ENCODE measurements at places on chromosomes 1 and 21.

- DNase-seq, result no peak
Observed at GRCh38 chr21:40294345-40294744, 427.1 kb downstream of the PCP4 start.

DNA sequence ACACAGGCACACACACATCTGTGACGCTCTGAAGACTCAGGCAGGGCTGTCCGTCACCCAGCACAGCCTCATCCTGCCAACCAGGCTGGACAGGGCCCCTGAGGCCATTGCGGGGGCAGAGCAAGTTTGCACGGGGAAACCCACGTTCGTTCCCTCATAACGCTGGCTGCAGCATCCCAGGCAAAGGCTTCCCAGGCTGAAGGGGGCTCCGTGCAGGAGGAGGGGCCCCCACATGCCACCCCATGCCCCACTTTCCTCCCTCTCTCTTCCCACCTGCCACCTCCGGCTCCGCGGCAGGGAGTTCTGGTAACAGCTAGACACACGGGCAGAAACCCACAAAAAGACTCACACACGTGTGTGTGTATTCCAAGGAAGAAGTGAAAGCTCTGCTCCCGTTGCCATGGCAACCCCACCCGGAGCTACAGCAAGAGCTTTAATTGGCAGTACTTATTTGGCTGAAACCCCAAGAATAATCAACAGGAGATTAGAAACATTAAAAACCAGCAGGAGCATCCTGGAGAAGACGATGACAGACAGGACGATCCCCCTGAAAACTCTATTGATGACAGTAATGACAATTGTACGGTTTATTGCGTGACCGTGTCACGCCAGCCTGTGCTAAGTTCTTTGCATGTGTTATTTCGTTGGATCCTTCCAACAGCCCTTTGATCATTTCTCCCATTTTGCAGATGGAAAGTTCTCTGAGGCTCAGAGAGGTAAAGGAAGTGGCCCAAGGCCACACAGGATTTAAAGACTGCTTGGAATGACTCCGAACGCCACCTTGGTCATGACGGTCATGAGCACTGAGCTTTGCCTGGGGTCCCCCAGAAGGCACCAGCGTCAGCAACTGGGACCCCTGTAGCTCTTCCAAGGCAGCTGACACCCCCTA, 247.1 kb downstream of the NPHP4 start:
- no peak for DNase-seq

GRCh38 chr1:198669023-198669698, 30.3 kb downstream of the PTPRC start:
- peak; percentile 67 for DNase-seq

DNA sequence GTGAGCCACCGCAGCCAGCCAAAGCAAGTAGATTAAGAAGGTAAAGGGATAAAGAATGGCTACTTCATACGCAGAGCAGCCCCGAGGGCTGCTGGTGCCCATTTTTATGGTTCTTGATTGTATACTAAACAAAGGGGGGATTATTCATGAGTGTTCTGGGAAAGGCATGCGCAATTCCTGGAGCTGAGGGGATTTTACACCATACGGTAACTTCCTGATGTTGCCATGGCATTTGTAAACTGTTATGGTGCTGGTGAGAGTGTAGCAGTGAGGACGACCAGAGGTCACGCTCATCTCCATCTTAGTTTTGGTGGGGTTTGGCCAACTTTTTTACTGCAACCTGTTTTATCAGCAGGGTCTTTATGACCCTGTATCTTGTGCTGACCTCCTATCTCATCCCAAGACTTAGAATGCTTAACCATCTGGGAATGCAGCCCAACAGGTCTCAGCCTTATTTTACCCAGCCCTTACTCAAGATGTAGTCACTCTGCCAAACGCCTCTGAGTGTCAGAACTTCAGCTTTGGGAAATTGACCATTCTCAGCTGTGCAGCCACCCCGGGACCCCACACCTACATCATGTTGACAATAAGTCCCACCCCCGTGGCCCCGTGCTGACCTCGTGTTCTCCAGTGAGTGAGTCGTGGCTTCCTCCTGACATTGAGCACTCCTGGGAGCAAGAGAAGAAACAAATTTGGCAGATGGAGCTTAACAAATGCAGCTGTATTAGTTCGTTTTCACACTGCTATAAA, 149.4 kb upstream of the COL6A1 start:
- no peak for DNase-seq

GRCh38 chr1:224211206-224211962, 28.3 kb downstream of the DEGS1 start:
- no peak for DNase-seq

GRCh38 chr1:66360285-66360724, 173.6 kb upstream of the SGIP1 start:
- DNase-seq, result no peak

- no peak for DNase-seq
Observed at GRCh38 chr1:70910013-70910412, 137.6 kb downstream of the PTGER3 start.

- no peak for DNase-seq
Observed at GRCh38 chr1:79825551-79825950, 819.0 kb upstream of the ADGRL4 start.

DNA sequence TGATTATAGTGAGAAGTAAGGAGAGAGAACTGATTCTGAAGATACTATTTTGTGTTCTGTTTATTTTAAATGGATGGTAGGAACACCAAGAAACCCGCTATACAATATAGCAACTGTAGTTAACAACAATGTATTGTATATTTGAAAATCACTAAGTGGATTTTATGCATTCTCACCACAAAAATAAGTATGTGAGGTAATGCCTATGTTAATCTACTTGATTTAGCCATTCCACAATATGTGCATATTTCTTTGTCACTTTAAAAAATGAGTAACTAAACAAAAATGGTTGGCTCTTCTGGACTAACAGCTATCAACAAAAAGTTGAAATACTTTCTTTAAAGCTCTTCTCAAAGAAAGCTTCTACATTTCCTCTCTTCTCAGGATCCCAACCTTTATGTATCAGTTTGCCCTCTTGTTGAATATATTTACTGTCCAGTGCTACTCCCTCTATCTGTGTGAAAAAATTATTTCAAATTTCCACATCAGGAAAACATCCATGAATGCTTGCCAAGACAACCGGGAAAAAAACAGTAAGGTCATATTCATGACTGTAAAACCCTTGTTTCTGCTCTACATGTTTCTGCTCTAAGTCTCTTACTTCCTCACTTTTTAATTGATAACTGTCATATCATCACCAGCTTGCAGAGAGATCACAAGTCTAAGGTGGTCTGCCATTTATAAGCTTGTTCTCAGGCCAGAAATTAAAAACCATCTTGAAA, 27.0 kb downstream of the CLCA4 start:
- no peak for DNase-seq

GRCh38 chr1:5509664-5510452, 482.4 kb downstream of the NPHP4 start:
- DNase-seq, result peak; percentile 51

DNA sequence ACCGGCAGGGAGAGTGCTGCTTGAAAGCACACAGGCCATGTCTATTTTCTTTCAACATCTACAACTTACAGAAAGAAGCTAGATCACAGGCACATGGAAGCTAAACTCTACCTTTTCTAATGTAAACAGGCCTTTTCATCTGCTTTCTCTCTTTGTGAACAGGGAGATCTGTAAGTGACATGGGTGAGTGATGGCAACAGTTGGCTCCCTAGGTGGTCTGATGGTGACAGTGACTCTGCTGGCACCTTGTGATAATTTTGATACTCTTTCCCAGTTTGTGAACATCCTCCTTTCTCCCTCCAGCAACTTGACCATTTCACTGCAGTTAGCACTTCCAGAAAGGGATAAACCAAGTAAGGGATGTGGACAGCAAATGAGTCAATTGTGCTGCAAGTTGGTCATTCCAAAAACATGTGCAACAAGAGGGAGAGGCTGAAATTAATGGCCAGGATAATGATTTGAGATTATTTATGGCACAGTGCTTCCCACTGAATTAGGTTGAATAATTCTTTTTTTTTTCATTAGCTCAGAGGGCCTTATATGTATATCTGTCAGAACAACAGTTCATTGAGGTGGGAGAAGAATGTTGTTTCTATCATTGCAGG, 89.5 kb downstream of the XCL2 start:
- no peak for DNase-seq

- no peak for DNase-seq
Observed at GRCh38 chr1:232711996-232712395, 82.1 kb upstream of the SIPA1L2 start.

GRCh38 chr21:19228226-19228625, 824.6 kb upstream of the TMPRSS15 start:
- no peak for DNase-seq

- DNase-seq, result no peak
Observed at GRCh38 chr21:28308516-28308915, 684.2 kb downstream of the LTN1 start.

DNA sequence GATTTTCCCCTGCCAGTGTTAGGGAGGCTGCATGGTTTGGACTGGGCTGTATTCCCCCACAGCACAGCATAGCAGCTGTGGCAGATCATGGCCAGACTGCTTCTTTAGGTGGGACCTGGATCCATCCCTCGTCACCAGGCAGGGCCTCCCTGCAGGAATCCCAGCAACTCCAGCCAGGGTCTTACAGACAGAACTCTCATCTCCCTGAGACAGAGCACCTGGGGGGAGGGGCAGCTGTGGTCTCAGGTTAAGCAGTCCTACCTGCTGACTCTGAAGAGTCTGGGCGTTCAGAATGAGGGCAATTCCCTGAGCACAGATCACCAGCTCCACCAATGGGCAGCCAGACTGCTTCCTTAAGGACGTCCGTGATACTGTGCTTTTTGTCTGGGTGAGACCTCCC, 47.9 kb upstream of the C1orf115 start:
- DNase-seq, result no peak

DNA sequence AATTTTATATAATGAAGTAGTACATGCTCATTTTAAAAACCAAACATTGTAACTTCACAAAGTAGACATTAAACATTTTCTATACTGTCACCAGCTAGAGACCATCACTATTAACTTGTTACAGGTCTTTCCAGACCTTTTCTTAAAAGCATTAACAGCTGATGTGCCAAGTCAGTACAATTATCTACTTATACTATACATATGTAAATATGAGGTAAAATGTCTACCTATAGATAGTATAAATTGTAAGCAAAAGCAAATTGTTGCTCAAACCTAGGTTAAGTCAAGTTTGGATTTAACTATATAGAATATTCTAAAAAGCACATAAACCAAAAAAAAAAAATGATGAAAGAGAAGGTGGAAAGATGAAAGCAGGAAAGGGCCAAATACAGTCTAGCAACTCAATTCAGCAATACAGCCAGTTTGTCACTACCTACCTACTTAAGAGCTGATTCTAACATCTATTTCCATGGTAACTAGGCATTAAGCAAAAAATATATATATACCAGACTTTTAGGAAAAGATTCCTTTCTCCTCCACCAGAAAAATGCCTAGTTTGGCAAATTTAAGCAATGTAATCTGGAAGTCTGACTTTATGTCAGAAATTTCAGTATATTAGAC, 34.5 kb downstream of the ARID4B start:
- no peak for DNase-seq

- DNase-seq, result no peak
Observed at GRCh38 chr1:214379236-214379970, 98.4 kb downstream of the SMYD2 start.

GRCh38 chr1:246907472-246907871, 24.3 kb downstream of the AHCTF1 start:
- peak; percentile 20 for DNase-seq

DNA sequence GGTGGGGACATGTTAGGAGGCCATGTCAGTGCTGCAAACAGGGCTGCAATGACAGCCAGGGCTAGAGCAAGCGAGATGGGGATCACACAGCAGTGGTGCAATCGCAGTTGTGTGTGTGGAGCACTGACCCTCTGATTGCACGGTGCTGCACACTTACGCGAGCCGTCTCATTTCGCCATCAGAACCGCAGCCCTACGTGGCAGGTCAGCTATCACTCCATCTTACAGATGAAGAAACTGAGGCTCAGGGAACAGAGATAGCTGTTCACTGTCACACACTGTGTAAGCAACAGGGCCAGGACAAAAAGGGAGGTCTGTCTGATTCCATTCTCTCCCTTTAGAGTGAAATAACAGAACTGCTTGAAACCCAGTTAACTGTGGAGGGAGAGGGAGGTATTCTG, 104.8 kb upstream of the SLC45A1 start:
- no peak for DNase-seq

DNA sequence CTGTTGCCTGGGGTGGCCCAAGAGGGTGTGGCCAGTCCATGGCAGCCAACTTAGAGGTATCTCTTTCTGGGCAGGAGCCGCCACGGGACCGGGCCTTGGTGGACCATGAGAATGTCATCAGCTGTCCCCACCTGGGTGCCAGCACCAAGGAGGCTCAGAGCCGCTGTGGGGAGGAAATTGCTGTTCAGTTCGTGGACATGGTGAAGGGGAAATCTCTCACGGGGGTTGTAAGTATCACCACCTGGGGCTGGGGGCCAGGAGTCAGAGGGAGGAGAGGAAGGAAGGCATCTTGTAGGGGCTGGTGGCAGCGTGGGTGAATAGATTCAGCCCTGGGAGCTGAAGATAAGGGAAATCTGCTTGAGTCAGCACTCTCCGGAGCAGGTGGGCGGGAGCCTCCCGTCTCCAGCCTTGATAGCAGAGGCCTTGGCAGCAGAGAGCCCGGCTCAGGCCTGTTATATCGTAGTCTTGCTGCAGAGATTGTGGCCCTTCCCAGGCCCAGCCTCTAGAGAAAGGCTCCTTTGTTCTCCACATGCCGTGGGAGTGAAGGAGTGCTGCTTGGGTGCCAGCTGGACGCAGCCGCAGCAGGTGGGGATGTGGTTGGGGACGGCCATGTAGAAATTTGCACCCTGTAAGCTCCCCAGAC, 25.4 kb downstream of the PHGDH start:
- no peak for DNase-seq

GRCh38 chr1:116259663-116260062, 113.4 kb upstream of the ATP1A1 start:
- DNase-seq, result no peak

DNA sequence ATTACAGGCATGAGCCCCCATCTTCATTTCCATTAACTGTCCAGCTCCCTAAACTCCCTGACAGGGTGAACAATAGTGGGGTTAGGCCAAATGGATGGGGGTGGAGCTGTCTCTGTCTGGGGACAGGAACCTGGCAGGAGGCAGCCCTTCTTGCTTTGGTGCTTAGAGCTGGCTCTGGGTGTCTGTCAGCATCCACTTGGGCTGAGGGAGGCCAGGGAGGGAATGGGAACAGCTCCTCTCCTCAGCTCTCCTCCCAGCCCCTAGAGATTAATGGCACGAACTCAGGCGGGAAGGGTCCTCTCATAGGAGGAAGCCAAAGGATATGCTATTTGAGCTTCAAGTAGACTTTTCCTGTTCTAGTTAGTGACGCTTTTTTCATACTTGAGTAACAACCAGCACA, 11.1 kb upstream of the ETV3L start:
- DNase-seq, result no peak

DNA sequence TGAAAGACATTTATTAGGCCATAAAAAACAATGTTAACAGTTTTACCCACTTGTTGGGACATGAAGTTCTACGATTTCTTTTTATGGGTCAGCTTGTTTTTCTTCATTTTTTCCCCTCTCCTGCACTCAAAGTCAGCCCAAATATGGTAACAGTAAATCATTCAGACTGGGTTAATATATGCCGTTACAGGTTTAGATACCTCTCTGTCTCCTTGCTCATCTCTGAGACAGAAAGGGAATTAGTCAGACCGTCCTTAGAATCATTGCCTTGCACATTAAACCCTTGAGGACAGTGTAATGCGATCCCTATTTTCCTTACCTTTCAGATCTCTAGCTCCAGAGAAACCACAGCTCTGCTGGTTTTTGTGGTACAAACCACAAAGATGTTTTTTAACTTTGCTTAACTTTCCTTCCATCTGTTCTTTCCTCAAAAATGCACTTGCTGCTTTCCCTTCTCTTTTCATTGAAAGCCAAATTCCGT, 613.3 kb downstream of the PLPP3 start:
- DNase-seq, result no peak

Measured in CD4-positive, alpha-beta T cell treated with Interleukin-15 for 1 hour (primary cell).